ENCODE measurements at places on chromosomes 3 and 15.

DNA sequence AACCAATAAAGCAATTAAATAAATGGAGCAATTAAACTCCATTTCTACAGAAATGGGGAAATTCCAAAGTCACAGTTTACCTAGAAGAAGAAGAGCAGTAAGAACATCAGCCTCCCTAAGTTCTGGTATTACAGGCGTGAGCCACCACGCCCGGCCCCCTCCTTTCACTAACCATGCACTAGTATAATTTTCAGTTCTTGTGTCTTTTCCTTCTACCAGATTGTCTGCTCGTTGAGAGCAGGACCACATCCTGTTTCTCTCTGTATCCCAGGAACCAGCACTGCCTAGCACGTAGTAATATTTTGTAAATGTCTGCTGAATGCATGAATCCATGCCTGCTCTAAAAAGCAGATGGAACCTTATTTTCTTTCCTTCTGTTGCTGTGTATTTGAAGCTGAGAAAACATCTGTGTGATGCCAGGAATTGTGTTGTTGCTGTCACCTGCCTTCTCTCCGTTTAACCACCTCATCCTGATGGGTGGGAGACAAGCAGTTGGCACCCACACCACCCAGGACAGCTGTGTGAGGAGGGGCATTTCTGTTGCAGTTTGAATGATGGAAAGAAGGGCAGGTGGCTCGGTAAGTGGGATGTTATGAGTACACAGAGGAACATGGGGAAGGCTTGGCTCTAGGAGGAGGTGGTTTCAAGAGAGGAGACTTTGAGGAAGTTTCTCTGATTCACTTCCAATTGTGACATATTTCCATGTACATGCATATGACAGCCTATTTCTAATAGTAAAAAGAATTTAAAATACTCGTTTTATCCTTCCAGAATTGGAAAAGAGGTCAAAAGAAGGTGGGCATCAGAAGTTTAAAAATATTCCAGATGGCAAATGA lies 30.1 kb downstream of the PXYLP1 start:
- no peak for DNase-seq

DNA sequence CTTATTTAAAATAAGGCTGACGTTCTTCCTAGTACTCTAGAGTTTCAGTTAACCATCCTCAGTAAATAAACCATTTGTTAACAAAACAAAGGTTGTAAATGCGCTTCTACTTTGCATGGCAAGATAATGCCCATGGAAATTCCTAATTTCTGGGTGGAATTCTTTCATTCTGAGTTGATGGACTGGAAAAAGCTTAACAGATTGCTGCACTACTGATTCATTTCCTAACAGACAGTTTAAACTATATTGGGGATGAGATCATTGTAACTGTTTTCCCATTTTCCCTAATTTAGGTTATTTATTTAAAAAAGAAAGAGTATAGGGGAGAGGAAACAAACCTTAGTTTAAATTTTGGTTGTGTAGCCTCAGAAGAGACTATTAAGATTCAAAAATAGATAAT lies 342.2 kb downstream of the NLGN1 start:
- no peak for DNase-seq

- no peak for DNase-seq
Measured at GRCh38 chr3:53824795-53825194, 21.4 kb downstream of the CHDH start.

DNA sequence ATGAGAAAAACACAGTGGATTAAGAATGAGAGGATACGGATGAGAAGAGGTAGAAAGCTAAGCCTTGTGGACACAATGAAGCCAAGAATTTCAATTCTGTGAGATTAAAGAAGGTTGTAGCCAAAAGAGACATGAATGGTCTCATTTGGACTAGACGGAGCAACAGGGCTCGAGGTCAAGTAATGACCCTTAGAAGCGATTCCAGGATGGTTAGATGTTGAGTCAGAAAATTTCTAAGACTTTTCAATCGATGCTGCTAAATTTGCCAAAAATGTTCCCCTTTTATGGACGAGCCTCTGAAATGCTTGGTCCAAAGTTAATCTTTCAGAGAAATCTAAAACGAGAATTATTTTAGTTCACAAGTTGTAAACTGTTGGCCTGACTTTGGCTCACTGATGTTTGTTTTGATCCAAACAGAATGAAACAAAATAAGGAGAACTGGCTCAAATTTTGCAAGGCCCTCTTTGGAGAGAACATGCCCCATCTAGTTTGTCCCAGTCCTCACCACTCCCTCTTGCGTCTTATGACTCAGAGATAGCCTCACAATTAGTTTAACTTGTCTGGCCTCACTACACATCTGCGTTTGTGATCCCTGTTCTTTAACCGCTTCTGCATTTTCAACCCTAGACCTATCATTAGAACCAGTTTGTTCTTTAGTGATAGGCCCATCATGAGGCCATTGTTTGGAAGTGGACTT lies 235.5 kb downstream of the PDZRN3 start:
- no peak for DNase-seq

DNA sequence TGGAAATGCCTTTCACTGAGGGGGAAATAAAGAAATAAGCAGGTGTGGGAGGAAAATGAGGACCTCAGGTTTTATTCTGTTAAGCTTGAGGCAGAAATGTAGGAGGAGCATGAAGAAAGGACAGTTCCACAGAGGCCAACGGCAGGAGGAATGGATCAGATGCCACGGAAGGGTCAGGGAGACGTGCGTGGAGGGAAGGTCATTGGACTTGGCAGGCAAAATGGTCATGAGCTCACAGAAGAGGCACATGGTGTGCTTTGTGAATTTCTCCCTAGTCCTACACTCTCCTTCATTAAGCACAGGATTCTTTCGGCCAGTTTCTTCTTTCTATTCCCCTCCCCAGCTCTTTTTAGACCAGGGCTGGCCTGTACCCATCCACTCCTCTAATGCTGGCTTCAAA lies 32.5 kb upstream of the THSD4 start:
- DNase-seq, result no peak

GRCh38 chr3:161323926-161324621 lies 47.2 kb downstream of the SPTSSB start:
- no peak for DNase-seq

- DNase-seq, result no peak
Measured at GRCh38 chr3:17047162-17047561, 162.4 kb downstream of the PLCL2 start.

- peak; percentile 7 for DNase-seq
Measured at GRCh38 chr3:131705558-131706051, 202.8 kb upstream of the MRPL3 start.

- DNase-seq, result no peak
Measured at GRCh38 chr15:39100106-39100660, 480.7 kb upstream of the THBS1 start.

DNA sequence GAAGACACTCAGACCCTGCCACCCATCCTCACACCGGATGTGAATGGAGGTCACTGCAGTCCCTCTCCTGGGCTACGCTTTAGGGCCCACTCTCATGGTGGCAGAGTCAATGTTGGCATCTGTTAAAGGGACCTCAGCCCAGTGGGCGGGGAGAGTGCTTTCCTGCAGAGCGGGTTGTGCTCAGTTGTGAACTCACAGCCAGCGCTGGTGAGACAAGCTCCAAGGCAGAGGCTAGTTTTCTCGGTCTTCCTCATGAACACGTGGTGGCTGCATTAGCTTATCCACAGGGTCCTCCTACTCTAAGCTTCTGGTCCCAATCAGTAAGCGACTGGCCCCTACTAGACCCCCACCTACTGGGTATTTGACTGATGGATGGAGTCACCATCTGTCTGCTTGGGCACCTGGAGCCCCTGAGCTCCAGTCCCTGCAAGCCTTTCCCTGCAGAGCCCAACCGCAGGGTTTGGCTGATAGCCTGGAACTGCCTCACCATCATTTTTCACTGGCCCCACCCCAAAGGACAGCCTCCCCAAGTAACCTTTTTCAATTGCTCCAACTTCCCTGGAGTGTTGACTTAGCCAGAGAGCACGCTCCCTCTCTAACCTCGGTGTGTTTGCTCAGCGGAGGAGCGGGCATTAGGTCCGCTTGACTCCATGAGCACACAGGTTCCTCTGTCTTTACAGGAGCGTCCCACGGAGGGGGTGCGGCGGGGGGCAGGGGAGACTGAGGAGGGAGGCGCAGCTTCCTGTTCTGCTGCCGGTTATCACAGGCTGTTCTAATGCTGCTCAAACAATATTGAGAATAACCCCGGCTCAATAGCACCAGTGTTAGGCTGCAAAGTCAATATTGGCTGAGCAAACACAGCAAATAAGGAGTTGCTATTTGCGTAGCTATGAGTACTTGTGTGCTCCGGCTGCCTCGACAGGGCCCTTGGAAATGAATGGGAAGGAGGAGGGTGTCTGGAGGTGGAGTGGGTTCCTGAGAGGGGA lies 141.7 kb downstream of the RPLP1 start:
- DNase-seq, result peak; percentile 73

All from choroid plexus epithelial cell (primary cell).